ENCODE measurements at places on chromosomes 16 and 17.

GRCh38 chr17:48954300-48954755, 9.7 kb upstream of the SNF8 start:
- DNase-seq, result no peak

DNA sequence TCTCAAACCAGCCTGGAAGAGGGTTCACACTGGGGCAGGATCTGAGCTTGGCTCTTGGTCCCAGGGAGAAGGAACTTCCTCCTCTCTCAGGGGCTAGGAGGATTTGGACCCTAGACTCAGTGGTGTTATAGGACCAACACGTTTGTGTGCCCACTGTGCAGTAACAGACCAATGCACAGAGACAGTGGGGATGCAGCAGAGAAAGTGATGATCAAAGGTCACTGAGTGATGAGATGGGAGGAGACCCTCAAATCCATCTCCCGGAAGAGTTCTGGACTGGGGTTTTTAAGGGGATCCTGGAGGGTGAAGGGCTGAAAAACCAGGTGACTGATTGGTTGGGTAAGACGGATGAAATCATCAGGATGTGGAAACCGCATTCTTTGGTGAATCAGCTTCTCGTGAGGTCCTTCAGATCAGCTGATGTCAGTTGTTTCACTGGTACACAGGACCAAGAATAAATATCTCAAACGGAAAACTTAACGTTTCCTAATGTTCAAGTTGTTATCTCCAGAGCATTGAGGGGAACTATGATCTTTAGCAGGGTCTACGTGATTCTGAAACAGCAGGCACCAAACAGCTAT, 3.3 kb upstream of the VAC14 start:
- no peak for DNase-seq

DNA sequence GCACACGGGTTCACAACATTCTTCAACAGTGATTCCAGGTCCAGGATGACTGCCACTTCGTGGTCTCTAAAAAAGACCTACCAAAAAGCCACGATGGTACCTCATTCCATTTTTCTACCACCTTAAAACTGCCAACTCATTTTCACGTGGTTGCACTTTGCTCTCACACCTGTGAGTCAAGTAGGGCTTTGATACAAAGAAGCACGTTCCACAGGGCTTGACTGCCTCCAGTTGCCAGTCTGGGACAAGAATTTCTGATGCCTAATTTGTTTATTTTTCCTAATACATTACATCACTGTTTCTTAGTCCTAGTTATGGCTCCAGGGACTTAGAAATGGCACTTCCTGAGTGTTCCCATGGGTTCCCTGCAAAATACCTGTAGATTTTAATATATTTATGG, 911.6 kb upstream of the EEF2KMT start:
- DNase-seq, result no peak

- no peak for DNase-seq
Measured at GRCh38 chr16:67683767-67684166, 17.2 kb downstream of the C16orf86 start.

DNA sequence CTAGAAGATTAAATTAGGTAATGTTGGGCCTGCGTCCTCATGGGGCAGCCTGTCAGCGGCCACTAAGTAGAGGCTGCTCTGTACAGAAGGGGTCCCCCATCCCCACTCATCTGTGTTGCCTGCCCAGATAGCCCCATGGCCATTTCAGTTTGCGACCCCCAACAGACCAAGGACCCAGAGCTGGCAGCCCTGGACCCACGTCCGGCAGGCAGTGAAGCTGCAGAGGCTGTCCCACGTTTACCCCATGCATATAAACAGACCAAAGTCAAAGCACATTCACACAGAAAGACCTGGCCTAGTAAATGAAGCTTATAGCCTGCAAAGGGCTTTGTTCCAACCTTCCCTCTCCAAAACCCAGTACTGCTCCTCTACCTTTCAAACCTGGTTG, 4.6 kb downstream of the PDF start:
- no peak for DNase-seq

All from dorsolateral prefrontal cortex (tissue), 122 donors.